Smooth muscle cell of bladder (primary cell): ENCODE measurements at places on chromosomes 7 and 10. TPM values are rescaled to one million over a fixed set of nuclear protein-coding genes. Genes with fewer than 3 reads are reported as not detected.

PAX4 gene
- total RNA-seq, result not detected in 2 replicates

KDM7A gene
- total RNA-seq, result 4.8 and 5.7 TPM in 2 replicates

SPDYE5 gene
- total RNA-seq, result not detected in 2 replicates

KLHL7 gene
- 29.6 and 31.1 TPM in 2 replicates for total RNA-seq
